ENCODE measurements at places on chromosomes 3 and 15.
A peak's percentile ranks its signal among the peaks of the same experiment; 100 is the strongest.

DNA sequence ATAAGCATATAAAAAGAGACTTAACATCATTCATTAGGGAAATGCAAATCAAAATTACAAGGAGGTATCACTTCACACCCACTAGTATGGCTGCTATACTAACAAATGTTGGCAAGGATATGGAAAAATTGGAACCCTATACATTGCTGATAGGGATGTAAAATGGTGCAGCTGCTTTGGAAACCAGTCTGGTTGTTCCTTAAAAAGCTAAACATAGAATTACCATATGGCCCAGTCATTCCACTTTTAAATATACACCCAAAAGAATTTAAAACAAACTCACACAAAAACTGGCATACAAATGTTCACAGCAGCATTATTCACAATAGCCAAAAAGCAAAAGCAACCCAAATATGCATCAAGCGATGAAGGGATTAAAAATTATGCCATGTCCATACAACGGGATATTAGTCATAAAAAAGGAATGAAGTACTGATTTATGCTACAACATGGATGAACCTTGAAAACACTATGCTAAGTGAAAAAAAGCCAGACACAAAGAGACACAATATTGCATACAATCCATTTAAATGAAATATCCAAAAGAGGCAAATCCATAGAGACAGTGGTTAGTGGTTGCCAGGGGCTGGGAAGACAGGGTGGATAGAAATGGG lies 118.3 kb downstream of the OSBPL10 start:
- H3K4me1 ChIP-seq, result peaks cover 16% of the 10 kb centered on the region
- H3K27me3 ChIP-seq, result peaks cover 11% of the 10 kb centered on the region
- H3K27ac ChIP-seq, result no peak overlapping the region
- no peak overlapping the region for H3K4me3 ChIP-seq

- H3K36me3 ChIP-seq, result no peaks in the 10 kb centered on the region
- H3K4me3 ChIP-seq, result no peak overlapping the region
- H3K4me1 ChIP-seq, result peaks cover 2% of the 10 kb centered on the region
- H3K27me3 ChIP-seq, result no peaks in the 10 kb centered on the region
- DNase-seq, result no peak
- H3K27ac ChIP-seq, result no peak overlapping the region
Measured at GRCh38 chr15:43893956-43894355, 67.2 kb downstream of the WDR76 start.

DNA sequence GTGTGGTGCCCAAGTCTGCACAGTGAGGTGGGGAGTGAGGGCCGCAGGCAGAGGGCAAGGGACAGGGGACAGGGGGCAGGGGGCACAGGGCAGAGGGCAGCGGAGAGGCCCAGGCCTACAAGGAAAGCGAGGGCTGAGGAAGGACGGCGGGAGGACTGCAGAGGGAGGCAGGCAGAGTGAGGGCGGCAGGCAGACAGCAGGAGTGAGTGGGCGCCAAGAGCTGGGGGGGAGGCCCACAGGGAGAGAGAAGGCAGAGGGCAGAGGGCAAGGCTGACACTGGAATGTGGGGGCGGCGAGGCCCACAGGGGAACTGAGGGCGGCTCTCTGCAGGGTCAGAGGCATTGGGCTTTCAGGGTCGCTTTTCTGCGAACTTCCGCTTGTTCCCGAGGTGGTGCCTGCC lies 267.8 kb upstream of the NDN start:
- H3K27me3 ChIP-seq, result no peaks in the 10 kb centered on the region
- H3K4me1 ChIP-seq, result no peaks in the 10 kb centered on the region
- no peak for DNase-seq
- H3K36me3 ChIP-seq, result no peaks in the 10 kb centered on the region
- H3K27ac ChIP-seq, result no peak overlapping the region

- H3K27ac ChIP-seq, result no peak overlapping the region
- H3K4me1 ChIP-seq, result no peaks in the 10 kb centered on the region
- no peak overlapping the region for H3K4me3 ChIP-seq
- H3K27me3 ChIP-seq, result no peaks in the 10 kb centered on the region
Measured at GRCh38 chr3:56113231-56113630, 355.0 kb downstream of the ERC2 start.

GRCh38 chr3:152438181-152438580 lies 169.5 kb downstream of the MBNL1 start:
- peaks cover 16% of the 10 kb centered on the region for H3K36me3 ChIP-seq
- H3K4me1 ChIP-seq, result peaks cover 27% of the 10 kb centered on the region
- H3K27me3 ChIP-seq, result peaks cover 2% of the 10 kb centered on the region
- H3K27ac ChIP-seq, result no peak overlapping the region
- no peak for DNase-seq

DNA sequence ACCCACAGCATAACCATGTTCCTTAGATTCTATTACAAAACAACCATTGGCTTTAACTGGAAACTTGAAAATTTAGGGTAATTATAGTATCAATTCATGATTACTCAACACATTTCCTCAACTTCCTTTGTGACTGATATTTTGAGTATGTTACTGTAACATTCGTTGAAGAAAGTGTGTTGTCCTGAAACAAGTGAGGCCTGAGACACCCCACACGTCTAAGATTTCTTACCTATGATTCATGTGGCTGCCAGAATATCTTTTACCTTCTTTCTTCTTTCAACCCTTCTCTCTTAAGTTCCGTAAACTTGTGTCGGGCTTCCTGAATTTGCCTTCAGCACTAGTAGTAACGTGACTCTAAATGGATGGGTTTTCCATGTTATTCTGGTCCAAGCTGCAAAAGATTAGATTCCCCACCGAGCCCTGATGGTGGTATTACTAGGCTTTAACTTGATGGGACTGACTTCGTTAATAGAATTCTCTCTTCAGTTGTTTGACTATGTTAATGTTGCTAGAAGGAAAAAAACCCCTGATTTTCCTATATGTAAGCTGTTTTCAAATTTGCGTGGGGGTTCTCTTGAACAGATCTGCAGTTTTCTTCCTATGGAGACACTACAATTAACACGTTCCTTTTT lies 296.0 kb upstream of the ICE2 start:
- H3K27ac ChIP-seq, result no peak overlapping the region
- H3K36me3 ChIP-seq, result no peaks in the 10 kb centered on the region
- peaks cover 1% of the 10 kb centered on the region for H3K27me3 ChIP-seq

DNA sequence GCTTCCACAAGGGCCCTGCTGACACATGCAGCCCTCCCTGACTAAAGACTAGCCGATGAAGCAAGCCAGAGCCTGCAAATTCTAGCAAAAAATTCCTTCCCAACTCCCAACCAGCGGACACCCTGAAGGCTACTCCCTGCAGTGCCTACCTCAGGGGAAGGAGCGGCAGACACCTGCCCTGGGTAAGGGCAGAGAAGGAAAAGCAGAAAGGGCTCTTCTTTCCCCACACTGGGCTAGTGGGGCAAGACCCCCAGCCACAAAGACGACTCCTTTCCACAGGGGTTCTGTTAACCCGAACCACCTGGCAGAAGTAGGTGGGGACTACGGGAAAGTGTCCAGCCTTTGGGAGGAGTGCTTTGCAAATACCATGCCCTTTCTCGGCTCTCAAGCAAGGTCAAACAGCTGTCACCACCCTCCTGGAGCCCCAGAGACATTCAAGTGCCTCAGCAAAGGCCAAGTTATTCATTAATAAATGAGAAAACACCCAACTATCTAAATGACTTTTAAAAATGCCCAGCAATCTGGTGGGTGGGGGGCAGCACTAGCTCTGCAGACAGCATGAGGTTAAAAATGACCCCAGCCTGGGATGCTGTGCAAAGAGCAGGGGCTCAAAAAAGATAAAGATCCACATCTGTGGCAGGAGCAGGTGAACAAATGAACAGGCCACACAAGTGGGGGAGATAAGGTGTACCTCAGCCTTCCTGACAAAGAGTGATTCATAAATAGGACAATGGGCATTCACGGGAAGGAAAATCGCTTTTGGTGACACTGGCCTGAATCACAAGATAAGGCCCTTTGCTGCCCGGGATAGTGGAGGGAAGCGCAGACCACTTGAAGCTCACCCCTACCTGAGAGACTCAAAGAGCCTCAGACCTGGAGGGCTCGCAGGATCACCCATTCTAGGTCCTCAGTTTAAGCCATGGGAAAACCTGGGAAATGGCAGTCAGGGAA lies 33.0 kb downstream of the CCDC12 start:
- no peak for DNase-seq
- peak overlapping the region; percentile 61 for H3K27ac ChIP-seq
- H3K4me3 ChIP-seq, result no peak overlapping the region
- H3K4me1 ChIP-seq, result peaks cover 80% of the 10 kb centered on the region
- H3K27me3 ChIP-seq, result peaks cover 11% of the 10 kb centered on the region

DNA sequence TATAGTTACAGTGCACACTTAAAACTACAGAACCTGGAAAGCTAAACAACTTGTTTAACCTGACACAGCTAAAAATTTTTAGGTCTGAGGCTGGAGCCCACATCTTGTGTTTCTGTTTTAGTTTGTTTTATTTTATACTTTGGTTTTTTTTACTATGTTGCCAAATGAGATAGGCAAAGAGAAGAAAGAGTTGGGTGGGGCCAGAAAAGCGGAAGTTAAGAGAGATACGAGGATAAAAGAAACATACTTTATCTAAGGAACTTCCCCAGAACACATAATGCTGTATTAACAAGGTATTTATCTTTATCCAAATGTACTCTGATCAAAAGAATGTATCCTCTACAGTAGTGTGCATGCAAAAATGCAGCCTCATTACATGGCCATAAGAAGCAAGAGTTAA lies 1145.7 kb downstream of the EPHA3 start:
- no peak for DNase-seq
- H3K27ac ChIP-seq, result no peak overlapping the region
- H3K4me1 ChIP-seq, result no peaks in the 10 kb centered on the region
- no peak overlapping the region for H3K4me3 ChIP-seq
- no peaks in the 10 kb centered on the region for H3K36me3 ChIP-seq

- H3K27me3 ChIP-seq, result peaks cover 7% of the 10 kb centered on the region
- H3K36me3 ChIP-seq, result peaks cover 29% of the 10 kb centered on the region
- peaks cover 19% of the 10 kb centered on the region for H3K4me1 ChIP-seq
- H3K4me3 ChIP-seq, result no peak overlapping the region
- DNase-seq, result no peak
Measured at GRCh38 chr3:16482194-16482769, 31.2 kb downstream of the RFTN1 start.

GRCh38 chr15:34896183-34896582 lies 73.4 kb downstream of the AQR start:
- peaks cover 50% of the 10 kb centered on the region for H3K36me3 ChIP-seq
- no peaks in the 10 kb centered on the region for H3K27me3 ChIP-seq
- H3K27ac ChIP-seq, result no peak overlapping the region
- DNase-seq, result no peak
- no peaks in the 10 kb centered on the region for H3K4me1 ChIP-seq

DNA sequence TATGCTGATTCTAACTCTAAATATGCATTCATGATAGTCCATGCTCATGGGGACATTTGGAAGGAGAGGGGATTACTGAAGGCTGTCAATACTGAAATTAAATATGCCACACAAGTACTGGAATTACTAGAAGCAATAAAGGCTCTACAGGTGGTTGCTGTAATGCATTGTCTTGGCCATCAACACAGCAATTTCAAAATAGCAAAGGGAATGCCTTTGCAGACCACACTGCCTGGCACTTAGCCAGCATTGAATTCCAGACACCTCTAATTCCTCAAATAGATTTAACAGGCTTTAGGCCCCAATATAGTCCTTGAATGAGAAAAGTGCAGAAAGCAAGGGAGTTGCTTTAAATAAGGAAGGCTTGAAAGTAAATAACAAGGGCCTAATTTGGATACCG lies 115.8 kb upstream of the PLCL2 start:
- no peak overlapping the region for H3K4me3 ChIP-seq
- DNase-seq, result no peak
- H3K36me3 ChIP-seq, result peaks cover 3% of the 10 kb centered on the region
- H3K4me1 ChIP-seq, result peaks cover 11% of the 10 kb centered on the region
- peaks cover 1% of the 10 kb centered on the region for H3K27me3 ChIP-seq

- no peak for DNase-seq
- H3K4me3 ChIP-seq, result no peak overlapping the region
- peaks cover 29% of the 10 kb centered on the region for H3K4me1 ChIP-seq
Measured at GRCh38 chr15:70084461-70084860, 13.3 kb downstream of the TLE3 start.

DNA sequence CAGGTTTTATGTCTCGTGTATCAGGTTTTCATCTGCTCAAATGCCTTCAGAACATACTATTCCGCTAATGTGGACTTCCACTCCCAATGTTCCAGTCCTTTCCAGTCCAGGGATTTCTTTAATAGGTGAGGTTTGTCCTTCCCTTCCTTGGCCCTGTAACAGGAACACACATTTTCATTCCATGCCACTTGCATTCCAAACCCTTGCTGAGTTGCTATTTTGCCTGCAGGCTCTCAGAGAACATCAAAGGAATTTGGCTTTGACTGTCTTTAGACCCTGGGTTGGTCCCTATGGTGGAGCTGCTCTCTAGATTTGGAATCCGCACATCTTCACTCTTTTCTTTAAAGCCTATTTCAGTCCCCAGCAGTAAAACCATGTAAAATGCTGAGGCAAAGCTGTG lies 12.3 kb upstream of the ALCAM start:
- H3K27ac ChIP-seq, result peak overlapping the region; percentile 90
- no peak for DNase-seq
- H3K4me1 ChIP-seq, result peaks cover 11% of the 10 kb centered on the region
- no peaks in the 10 kb centered on the region for H3K27me3 ChIP-seq
- H3K4me3 ChIP-seq, result peak overlapping the region; percentile 87

- H3K27me3 ChIP-seq, result peaks cover 37% of the 10 kb centered on the region
- H3K36me3 ChIP-seq, result peaks cover 4% of the 10 kb centered on the region
- peaks cover 54% of the 10 kb centered on the region for H3K4me1 ChIP-seq
- H3K27ac ChIP-seq, result peak overlapping the region; percentile 98
Measured at GRCh38 chr3:177357352-177358090, 160.2 kb upstream of the TBL1XR1 start.

DNA sequence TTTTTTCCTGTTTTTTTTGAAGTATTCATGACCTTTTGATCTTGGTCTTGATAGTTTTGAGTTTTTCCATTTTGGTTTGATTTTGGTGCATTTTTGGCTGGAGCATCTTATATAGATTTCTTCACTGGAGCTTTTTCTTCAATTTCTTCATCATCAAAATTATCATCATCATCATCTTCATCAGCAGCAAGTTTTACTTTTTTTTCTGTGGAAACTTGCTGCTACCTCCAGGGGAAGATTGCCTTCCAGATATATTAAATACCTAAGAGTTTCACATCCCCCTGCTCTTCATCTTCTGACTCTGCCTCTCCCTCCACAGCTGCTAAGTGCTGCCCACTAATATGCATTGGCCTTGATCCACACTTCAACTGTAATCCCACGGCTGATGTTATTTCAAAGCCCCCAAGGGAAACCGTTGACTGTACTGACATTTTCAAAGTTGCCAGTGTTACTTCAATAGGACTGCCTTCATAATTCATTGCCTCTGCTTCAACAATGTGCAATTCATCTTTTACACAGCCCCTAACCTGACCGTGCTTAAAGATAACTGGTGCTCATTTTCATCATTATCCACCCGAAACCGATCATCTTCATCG lies 151.7 kb downstream of the NR1D2 start:
- no peak for DNase-seq
- H3K27me3 ChIP-seq, result no peaks in the 10 kb centered on the region
- no peak overlapping the region for H3K27ac ChIP-seq
- H3K36me3 ChIP-seq, result peaks cover 3% of the 10 kb centered on the region
- H3K4me1 ChIP-seq, result no peaks in the 10 kb centered on the region
